ENCODE measurements at places on chromosomes 2 and 18. TPM values are rescaled to one million over a fixed set of nuclear protein-coding genes. Genes with fewer than 3 reads are reported as not detected.

DNA sequence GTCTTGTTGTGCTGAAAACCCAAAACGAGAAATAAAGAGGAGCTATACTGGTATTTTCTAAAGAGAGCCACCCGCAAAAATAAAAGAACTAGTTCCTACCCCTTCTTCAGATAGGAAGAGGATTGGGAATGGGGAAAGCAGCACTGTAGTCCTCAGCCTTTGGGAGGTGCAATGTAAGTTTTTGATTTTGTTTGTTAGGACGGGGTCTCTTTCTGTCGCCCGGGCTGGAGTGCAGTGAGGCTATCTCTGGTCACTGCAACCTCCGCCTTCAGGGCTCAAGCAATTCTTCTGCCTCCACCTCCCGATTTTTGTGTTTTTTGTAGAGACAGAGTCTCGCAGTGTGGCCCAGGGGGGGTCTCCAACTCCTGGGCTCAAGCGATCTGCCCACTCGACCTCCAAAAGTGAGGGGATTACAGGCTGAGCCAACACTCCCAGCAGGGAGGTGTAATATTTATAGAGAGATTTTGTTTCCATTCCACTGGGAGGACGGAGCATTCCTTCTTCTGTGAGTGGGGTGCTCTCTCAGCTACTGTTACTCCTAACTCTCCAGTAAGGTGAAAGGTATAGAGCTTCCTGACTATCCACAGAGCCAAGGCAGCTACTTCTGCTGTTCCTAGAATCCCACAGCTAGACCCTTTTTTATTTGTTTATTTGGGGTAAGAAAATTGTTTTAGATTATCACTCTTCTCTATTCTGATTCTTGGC is 13.1 kb upstream of the GULP1 start:
- DNase-seq = no peak

CGREF1 gene
- total RNA-seq = 0.37 TPM

TMEM198 gene
- total RNA-seq = 5.8 TPM

CHRNG gene
- total RNA-seq = not detected

DNA sequence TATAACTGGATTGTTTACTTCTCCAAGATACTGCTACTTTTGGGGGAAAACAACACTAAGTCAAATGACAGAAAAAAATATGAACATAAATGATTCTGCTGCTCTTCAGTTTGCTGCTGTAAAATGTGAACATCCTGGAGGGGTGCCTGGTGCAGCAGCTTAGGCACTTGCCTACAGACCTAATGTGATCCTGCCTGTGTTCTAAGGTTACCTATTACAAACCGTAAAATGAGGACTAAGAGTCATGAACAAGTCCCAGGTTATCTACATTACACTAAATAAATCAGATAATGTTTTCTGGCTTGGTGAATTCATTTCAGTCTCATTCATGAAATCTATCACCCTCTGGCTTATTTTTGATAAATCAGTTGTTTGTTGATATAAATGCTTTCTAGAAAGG is 38.4 kb upstream of the ERCC3 start:
- no peak for DNase-seq

DNA sequence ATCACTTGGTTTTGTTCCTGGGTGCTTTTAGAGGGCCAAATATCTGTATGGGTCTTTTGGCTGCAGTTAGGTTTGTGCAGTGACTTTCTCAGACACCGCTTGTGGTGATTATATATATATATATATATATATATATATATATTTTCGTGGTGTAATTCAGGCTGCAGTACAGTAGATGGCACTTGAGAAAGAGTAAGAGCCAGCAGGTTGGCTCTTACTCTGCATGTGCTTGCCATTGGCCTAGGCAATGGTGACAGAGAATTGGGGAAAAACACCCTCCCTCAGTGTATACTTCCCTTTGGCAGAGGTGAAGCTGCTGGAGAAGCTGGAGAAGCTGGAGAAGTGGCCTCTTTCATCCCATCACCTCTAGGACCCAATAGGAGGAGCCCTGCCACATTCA is 22.2 kb upstream of the MYL1 start:
- DNase-seq = no peak

DSC3 gene
- not detected for total RNA-seq
